ENCODE measurements at places on chromosomes 12 and 14.

GRCh38 chr14:102977475-102977874 is 55.0 kb downstream of the AMN start:
- DNase-seq, result no peak

DNA sequence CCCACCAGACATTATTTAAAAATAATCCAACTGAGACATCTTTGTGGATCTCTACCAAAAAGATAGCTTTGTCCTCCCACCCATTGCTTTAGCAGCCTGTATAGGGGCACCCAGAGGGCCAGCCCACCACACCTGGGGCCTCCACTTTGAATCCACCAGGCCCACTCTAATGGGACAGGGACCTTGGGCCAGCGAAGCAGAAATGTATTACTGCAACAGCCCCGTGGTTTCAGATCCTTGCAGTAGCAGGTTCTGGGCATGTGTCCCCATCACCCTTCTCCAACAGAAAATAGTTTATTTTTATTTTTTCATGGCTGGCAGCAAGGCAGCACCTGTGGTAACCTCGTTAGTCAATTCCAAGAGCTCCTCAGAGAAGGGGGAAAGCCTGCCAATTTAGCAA is 218.4 kb downstream of the ZFP36L1 start:
- DNase-seq, result no peak

- no peak for DNase-seq
Observed at GRCh38 chr14:93749076-93749420, 39.2 kb downstream of the PRIMA1 start.

GRCh38 chr14:103994535-103995184 is 52.3 kb upstream of the RD3L start:
- DNase-seq, result no peak

- DNase-seq, result no peak
Observed at GRCh38 chr12:54363618-54364017, 668 bp downstream of the GPR84 start.

DNA sequence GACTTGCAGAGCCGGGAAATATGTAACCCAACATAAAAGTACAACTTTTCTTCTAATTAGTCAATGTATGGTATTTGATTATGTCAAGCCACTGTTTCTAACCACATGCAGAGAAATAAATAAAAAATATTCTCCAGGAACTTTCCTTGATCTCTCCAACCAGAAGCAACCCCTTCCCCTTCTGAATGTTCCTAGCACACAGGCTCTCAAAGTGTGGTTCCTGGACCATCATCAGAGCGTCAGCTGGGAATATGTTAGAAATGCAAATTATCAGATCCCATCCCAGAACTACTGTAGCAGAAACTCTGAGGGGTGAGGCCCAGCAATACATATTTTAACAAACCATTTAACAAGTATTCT is 21.0 kb upstream of the ITPR2 start:
- no peak for DNase-seq

GRCh38 chr12:106773286-106774004 is 1.0 kb upstream of the RIC8B start:
- no peak for DNase-seq

DNA sequence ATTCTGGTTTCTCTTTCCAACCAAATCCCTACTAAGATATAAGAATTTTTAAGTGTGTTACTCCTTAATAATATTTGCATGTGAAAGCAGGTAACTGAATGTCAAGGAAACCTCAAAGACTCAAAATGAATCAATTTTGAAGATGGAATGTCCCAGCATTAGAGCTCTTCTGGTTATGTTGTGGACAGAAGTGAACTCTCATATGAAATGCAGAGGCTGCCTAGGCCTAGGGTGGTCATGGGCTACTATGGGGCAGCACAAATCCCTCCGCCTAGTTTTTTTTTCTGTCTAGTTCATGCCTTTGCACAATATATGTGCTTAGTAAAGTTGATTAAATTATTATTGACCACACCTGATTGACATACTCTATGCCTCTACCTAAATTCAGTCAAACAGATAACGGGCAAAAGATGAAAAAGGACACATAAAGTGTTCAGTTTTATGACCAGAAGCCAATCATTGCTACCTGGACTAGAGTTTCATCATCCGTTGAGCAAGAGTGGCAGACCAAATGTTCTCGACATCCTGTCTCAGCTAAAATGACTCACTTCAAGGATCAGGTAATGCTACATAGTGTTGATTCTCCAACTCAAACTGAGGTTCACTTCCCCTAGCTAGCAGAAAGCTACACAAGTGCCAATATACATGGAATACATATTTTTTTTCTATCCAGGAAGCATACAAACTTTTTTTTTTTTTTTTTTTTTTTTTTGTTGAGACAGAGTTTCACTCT is 1211.4 kb downstream of the VRK1 start:
- DNase-seq, result no peak

DNA sequence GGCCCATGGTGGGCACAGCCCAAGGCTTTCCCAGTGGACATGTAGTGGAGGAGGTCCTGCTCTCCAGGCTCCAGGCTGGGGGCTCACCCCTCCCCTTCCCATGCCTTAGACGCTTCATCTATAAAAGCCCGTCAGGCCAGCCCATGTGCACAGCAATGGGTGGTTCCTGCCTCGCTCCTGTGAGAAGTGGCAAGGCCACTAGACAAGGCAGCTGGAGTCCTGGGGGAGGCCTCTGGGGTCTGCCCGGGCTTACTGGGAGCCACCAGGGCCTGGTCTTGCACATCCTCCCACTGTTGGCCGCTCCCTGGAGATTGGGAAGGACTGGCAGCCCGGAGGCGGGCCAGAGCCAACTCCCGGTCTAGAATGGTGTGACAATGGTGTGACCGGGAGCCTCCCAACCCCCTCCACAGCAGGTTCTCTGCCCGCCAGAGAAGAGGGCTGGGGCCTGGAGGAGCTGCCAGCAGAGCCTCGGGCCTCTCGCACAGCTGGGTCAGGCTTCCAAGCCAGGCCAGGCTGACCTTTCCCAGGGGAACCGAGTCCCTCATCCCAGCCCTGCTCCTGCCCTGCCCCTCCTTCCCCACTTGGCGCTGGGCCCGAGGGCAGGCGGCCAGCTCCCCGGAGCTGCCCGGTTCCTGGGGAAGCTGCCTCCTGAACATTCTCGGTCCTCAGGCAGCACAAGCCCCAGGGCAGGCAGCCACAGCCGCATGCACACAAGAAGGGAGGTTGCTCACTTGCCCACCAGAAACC is 97.9 kb downstream of the RFLNA start:
- DNase-seq, result no peak

DNA sequence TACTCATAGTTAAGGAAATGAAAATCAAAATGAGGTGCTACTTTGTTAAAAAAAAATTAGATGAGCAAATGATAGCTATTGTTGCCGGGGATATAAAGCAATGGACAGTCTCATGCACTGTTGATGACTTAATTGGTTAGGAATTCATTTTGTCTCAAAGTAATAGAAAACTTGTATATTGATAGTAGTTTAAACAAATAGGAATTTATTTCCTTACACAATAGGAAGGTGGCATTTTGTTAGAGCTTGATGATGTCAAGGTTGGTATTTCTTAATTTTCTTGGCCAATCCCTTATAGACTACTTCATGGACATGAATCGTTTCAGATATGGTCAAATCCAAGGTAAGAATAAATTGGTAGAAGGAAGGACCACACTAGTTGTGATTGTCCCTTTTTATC is 7.8 kb downstream of the PRPF39 start:
- DNase-seq, result no peak

DNA sequence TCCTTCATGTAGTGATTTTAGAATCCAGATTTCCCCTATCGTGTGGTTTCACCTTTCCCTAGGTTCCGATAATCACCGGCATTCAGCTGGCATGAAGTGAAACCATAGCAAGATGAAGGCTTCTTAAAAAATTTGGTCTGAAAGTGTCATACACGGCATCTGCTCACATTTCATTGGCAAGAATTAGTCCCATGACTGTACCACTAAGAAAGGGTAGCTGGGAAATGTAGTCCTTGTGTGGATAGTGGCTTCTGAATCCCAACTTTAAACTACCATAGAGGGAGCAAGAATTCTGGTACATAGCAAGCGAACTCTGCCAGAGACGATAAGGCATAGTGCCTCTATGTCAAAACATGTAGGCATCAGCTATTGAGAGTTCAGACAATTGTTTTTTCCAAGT is 360.1 kb upstream of the TBX3 start:
- DNase-seq, result no peak

- DNase-seq, result no peak
Observed at GRCh38 chr12:67541625-67541991, 106.9 kb upstream of the DYRK2 start.

DNA sequence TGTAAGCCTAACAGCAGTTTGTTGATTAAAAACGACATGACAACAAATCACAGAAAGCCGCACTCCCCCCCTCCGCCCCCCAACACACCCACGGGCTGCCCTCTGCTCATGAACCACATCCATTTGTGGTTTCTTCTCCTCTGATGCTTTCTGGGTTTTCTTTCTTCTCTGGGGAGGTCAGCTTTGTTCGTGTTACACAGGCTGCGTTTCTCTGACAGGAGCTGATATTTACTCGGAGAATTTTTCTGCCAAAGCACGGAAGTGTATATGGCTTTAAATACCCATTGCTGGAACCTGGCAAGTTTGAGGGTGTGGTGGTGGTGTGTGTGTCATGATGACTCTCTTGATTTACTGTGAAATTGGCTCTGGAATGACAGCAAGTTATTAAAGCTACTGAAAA is 883.7 kb upstream of the TMEM132C start:
- no peak for DNase-seq

DNA sequence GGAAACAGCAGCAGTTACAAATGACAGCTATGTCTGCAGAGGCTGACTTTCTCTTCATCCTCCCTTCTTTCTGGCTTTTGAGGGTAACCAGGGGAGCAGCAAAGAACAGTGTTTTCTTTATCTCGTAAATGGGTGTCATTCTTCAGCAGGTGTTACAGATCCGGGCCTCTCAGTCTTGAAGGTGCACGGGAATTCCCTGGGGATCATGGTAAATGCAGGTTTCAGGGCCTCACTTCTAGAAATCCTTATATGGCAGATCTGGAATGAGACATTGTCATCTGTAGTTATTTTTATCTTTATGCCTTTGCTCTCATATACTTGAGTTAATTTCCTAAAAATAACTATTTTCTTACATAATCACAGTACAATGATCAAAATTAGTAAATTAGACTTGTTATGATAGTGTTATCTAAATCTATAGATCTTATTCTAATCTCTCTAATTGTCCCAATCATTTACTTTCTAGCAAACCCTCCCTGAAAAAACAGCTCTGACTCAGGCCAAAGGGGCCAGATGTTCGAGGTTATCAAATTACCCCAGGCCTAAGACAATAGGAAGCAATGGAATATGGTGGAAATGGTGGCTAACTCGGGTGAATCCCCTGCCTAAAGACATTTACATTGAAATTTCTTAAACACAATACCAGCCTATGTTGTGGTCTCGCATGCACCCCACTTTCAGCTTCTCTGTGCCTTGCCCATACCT is 145.0 kb downstream of the CAND1 start:
- DNase-seq, result no peak

DNA sequence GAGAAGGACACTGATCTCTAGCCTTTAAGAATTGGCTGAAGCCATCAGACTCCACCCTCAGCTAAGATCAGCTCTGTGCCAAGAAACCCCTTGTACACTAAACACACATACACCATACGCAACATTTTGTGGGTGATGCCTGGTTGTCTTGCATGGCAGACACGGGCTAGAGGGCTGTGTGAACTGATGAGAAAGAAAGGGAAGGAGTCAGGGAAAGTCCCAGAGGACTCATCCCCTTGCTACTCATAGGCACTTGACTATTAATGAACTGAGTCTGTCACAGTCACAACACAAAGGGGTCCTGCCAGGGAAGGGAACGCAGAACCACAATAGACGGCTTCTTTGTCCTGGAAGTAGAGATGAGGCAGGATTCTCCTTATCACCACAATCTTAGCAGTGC is 80.8 kb downstream of the EMP1 start:
- DNase-seq, result no peak

GRCh38 chr12:20248646-20249045 is 119.7 kb upstream of the PDE3A start:
- DNase-seq, result no peak

DNA sequence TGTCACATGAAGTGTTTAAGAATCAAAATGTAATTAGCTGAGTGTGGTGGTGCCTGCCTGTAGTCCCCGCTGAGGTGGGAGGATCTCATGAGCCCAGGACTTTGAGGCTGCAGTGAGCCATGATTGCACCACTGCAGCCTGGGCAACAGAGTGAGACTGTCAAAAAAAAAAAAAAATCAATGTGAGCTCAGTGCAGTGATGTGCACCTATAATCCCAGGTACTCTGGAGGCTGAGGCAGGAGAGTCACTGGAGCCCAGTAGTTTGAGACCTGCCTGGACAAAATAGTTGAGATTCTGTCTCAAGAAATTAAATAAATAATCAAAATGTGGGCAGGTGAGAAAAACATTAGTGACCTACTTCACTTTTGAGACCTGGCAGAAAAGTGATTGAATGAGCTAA is 140.0 kb downstream of the MON2 start:
- no peak for DNase-seq

GRCh38 chr12:128726886-128727285 is 96.9 kb downstream of the SLC15A4 start:
- no peak for DNase-seq

DNA sequence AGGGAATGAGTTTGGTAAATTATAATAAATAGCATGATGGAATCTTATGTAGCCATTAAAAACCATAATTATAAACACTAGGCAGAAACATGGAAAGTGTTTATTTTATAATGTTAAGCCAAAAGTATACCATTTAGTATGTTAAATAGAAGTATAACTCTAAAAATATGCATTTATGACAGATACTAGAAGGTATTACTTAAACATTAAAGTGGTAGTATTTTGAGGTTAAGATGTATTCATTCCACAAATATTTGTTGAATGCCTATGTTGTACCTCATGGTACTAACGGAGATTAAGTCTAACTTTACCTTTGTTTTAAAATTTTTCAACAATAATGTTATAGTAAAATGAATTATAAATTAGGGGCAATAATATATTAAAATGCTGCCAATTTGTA is 24.1 kb downstream of the TTC8 start:
- DNase-seq, result no peak

DNA sequence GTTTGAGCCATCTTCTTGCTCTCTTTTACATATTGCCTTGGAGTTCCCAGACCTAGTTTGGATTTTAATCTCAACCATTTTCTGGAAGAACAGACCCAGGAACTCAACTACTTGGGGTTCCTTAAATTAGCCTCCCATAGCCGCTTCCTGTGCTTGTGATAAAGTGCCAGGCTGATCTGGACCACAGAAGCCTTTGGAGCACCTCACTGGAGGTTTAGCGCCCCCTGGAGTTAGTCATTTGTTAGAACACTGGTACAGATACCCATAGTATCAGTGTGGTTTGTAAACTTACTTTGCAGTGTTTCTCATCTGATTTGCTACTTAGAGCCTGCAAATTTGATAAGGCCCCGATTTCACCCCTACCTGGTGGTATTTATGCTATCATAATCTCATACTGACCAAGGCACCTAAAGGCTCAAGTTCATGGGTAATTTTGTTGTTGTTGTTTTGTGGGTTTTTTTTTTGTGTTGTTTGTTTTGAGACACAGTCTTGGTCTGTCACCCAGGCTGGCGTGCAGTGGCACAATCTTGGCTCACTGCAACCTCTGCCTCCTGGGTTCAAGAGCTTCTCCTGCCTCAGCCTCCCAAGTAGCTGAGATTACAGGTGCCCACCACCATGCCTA is 3.7 kb downstream of the UNC119B start:
- DNase-seq, result peak; percentile 75

- no peak for DNase-seq
Observed at GRCh38 chr12:127277882-127278281, 989.1 kb upstream of the TMEM132C start.

Data from nephron progenitor cell (in vitro differentiated cells).